ENCODE measurements at places on chromosomes 13 and 19.

DNA sequence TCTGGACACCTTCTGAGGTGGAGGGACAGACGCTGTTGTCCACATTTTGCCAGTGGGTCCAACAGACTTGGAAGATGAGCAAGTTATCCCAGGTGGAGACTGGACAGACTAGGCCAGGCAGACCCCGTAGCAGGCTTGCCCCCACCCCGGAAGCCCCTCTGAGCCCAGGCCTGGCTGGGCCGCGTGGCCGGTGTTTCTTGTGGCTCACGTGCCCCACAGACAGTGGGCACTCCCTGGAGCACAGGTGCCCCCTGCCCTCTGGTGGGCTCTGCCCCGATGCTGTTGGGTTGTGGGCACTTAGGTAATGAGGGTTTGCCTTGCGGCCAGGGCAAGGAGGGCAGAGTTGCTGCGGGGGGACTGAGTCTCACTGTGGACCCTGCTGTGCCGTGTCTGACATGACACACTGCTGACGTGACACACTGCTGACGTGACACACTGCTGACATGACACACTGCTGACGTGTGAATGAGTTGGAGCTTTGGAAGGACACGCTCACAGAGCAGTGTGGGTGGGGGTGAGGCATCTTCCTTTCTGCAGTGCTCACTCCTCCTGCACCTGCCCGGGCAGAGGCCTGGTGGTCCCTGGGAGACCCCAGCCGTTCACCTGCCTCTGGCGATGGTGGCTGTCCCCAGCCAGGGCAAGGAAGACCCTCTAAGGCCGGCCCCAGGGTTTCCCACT, 25.1 kb downstream of the DOT1L start:
- DNase-seq: no peak

- no peak for DNase-seq
Measured at GRCh38 chr13:111909501-111909900, 157.4 kb upstream of the SOX1 start.

- no peak for DNase-seq
Measured at GRCh38 chr13:106139377-106139776, 396.1 kb downstream of the EFNB2 start.

GRCh38 chr13:65112531-65112941, 2117.6 kb downstream of the PCDH9 start:
- no peak for DNase-seq

DNA sequence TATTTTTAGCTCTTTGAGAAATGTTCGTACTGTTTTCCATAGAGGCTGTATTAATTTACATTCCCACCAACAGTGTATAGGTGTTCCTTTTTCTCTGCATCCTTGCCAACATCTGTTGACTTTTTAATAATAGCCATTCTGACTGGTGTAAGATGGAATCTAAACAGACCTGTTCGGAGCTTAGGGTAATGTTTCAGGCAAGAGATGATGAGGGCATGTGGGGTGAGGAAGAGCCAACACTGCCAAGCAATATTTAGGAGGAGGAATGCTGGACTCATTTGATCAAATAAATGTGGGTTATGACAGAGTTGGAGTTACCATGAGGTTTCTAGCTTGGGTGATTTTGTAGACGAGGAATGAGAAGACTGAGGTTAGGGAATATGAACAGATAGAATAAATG, 382.9 kb downstream of the KLF12 start:
- DNase-seq: no peak

DNA sequence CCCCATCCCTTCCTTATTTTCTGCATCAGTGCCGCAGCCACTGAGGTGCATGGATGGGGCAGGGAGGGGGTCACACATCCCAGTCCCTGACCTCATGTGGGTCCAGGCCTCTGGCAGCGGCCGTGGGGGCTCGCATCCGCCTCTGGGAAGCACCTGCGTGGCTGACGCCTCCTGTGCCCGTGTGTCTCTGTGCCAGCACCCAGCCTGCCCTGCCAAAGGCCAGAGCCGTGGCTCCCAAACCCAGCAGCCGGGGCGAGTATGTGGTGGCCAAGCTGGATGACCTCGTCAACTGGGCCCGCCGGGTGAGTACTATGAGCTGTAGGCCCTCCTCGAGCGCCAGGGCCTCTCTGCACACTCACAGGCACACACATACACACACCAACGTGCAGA, 4.9 kb downstream of the NDUFS7 start:
- DNase-seq: no peak

DNA sequence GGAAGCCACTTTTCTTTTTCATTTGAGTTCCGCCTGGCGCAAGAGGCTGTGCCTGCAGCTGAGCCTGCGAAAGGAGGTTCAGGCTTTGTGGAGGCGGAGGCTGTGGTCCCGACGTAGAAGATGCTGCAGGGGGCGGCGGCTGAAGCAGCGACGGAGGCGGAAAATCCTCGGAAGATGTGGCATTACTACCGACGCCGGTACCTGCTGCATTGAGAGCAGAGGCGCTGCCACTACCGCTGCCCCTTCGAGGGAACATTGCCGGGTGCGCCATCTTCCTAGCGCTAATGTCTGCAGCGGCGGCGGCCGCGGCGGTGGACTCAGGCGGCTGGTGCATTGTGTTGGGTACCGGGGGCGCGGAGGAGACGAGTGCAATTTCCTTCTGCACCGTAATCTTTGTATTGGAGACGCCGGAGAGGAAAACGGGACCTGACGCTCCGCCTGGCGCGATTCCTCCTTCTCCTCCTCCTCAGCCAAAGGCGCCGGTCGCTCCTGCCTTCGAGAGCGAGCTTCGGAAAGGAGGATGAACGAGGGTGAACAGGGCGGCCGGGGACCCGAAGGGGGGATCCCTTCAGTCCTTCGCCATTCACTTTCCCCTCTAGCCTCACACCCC, at the start of gene TSC22D1:
Gene TSC22D1, minus strand, starts transcription at position 590 of the 610 bp plus-strand sequence. Its CDS starts 256 bp downstream, at position 334.
- DNase-seq: no peak

- no peak for DNase-seq
Measured at GRCh38 chr19:50833117-50833801, at the start of gene KLK15. KLK15 (minus strand) TSS chr19:50833574; CDS start chr19:50831492, 2,082 bp downstream.

Measured in H54 (cell line).